ENCODE measurements at places on chromosomes 7 and 10.

GRCh38 chr10:98921316-98921715 lies 314.3 kb downstream of the HPSE2 start:
- no peak for DNase-seq

DNA sequence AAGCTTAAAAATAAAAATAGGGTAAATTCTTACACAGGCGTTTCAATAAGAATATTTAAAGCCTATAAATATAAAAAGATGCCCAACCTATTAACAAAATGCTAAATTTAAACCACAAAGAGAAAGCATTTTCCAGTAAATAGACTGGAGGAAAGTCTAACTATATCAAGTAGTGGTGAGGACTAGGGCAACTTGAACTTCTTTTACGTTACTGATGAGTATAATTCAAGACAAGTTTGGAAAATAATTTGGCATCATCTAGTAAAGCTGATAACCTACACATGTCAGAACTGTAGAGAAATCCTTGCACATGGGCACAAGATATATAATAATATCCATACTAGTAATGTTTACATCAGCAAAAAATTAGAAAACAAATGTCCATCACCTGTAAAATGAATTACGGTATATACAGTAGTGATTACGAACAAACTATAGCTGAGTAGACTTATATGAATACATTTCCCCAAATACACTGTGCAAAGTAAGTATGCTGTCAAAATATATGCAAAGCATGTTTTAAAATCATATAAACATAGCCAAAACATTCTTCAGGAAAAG lies 27.4 kb downstream of the CRPPA start:
- DNase-seq = no peak

GRCh38 chr7:78326189-78326588 lies 527.6 kb downstream of the PHTF2 start:
- DNase-seq = no peak

DNA sequence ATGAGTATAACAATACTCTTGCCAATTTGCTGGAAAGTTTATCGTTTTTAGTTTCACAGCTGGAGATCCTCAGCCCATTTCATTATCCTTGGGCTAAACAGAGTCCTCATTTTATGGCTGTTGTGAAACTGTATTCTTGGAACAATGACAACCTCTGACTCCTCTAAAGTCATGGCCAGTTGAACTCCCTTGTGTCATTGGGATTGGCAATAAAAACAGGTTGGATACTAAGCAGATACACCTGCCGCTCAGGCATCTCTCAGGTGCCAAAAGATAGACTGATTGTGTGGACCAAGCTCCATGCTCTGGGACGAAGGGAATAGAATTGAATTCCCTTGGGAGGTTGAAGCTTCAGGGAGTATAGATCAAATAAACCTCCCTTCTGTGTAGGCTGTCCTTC lies 182.2 kb downstream of the WDR11 start:
- no peak for DNase-seq

GRCh38 chr7:20466543-20467021 lies 135.9 kb downstream of the ITGB8 start:
- DNase-seq = no peak

DNA sequence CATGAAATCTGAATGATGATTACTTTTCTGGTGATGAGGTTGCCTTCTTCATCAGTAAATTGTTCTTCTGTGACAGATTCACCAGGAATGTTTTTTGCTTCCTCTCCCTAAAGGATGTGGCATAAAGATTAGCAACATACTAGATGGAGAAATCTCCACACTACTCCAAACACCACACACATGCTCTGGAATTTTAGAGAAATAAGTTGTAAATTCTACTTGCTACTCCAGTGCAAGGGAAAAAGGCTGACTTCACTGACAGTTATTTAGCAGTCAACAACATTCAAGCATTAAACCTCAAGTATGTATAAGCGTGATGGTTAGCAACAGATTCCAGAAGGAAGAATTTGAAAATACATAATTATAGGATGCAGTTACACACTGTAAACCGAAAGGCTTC lies 137.9 kb upstream of the CCDC6 start:
- DNase-seq = no peak

DNA sequence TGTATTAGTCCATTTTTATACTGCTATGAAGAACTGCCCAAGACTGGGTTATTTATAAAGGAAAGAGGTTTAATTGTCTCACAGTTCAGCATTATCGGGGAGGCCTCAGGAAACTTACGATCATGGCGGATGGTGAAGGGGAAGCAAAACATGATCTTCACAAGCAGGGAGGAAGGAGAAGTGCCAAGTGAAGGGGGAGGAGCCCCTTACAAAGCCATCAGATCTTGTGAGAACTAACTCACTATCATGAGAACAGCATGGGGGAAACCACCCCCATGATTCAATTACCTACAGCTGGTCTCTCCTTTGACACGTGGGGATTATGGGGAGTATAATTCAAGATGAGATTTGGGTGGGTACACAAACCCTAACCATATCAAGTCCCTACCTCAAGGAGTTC lies 85.4 kb downstream of the JAZF1 start:
- DNase-seq = no peak

- no peak for DNase-seq
Measured at GRCh38 chr10:124325633-124325914, 93.1 kb downstream of the OAT start.

GRCh38 chr10:95758351-95759025 lies 2.5 kb downstream of the ENTPD1 start:
- no peak for DNase-seq

- no peak for DNase-seq
Measured at GRCh38 chr7:34236057-34236456, 330.7 kb downstream of the BMPER start.

- no peak for DNase-seq
Measured at GRCh38 chr7:115217373-115217772, 295.5 kb downstream of the MDFIC start.

- DNase-seq = peak; percentile 53
Measured at GRCh38 chr10:110226926-110227641, 19.7 kb downstream of the MXI1 start.

- no peak for DNase-seq
Measured at GRCh38 chr7:70094831-70095230, 496.6 kb downstream of the AUTS2 start.

- no peak for DNase-seq
Measured at GRCh38 chr10:91022390-91022789, 101.5 kb upstream of the ANKRD1 start.

DNA sequence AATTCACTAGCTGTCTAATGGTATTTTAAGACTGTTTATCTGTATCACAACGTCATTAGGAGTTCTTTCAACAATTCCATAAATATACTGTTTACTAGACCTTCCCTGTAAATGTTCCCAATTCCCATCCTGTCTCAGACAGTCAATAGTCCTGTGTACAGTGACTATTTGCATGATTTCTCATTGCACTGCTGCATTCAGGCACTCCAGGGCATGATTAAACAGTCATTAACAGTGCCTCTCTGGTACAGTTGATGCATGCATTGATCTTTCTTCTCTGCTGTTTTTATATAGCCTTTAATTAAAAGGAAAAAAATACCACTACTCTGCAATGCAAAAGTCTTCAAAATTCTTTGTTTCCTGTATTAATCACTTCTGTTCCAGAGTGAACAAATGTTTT lies 51.5 kb upstream of the MTURN start:
- no peak for DNase-seq

- DNase-seq = no peak
Measured at GRCh38 chr7:26532471-26532870, 240.8 kb downstream of the SNX10 start.

DNA sequence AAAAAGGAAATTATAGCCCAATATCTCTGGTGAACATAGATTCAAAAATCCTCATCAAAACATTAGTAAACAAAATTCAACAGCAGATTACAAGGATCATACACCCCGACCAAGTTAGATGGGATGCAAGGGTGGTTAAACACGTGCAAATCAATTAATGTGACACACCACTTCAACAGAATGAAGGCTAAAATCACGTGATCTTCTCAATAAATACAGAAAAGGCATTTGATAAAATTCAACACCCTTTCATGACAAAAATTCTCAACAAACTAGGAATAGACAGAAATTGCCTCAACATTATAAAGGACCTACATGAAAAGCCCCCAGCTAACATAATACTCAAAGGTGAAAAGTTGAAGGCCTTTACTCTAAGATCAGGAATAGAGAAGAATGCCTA lies 590.8 kb upstream of the FZD8 start:
- DNase-seq = no peak

DNA sequence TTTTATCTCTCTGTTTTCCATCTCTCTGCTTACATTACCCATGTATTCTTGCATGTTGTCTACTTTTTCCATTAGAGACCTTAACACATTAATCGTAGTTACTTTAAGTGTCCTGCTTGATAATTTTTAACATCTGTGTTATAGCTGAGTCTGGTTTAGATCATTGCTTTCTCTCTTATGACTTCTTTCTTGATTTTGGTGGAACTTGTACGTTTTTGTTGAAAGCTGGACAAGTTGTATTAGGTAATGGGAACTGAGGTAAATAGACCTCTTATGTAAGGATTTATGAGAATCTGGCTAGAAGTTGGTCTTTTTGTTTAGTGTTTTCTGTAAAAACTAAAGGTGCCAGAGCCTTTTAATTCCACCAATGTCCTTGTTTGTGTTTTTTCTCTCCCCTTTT lies 100.8 kb upstream of the LYZL2 start:
- DNase-seq = no peak

GRCh38 chr10:10959666-10960065 lies 58.0 kb upstream of the CELF2 start:
- DNase-seq = no peak

GRCh38 chr7:5462216-5462615 lies 38.6 kb upstream of the TNRC18 start:
- no peak for DNase-seq

- no peak for DNase-seq
Measured at GRCh38 chr7:143882020-143882603, 19.9 kb downstream of the TCAF1 start.

Data from activated CD4-positive, alpha-beta T cell treated with anti-CD3 and anti-CD28 coated beads for 24 hours (primary cell).